ENCODE measurements at places on chromosomes 13 and 19.

GRCh38 chr13:83531022-83531421 lies 351.3 kb downstream of the SLITRK1 start:
- no peak for DNase-seq

DNA sequence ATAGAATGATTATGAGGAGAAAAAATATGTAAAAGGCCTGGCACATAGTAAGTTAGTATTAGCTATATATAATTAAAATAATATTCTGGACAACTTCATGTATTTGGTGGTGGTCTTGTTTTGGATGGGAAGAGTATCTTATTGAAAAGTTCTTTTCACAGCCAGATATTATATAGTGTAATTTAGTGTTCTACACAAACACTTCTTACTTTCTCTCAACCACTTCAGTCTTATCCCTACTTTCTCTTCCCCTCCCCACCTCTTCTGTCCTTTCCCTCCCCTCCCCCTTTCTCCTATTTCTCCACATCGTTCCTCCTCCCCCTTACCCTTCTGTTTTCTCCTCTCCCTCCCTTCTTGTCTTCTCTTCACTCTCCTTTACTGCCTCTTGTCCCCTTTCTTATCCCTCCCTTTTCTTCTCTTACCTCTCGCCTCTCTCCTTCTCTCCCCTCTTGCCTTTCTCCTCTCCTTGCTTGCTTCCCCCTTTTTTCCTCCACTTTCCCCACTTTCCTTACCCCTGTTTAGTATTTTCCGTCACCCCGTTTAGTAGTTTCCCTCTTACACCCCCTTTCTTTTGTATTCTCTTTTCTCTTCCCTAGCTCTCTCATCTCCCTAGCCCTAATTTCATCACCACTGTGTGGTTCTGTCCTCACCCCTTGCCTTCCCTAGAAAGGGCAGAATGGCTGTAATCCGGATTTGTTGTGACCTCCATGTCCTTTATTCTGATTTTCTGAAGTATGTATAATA lies 107.2 kb upstream of the MLNR start:
- no peak for DNase-seq

GRCh38 chr19:5585461-5586299 lies 17.9 kb upstream of the TINCR start:
- peak; percentile 53 for DNase-seq

DNA sequence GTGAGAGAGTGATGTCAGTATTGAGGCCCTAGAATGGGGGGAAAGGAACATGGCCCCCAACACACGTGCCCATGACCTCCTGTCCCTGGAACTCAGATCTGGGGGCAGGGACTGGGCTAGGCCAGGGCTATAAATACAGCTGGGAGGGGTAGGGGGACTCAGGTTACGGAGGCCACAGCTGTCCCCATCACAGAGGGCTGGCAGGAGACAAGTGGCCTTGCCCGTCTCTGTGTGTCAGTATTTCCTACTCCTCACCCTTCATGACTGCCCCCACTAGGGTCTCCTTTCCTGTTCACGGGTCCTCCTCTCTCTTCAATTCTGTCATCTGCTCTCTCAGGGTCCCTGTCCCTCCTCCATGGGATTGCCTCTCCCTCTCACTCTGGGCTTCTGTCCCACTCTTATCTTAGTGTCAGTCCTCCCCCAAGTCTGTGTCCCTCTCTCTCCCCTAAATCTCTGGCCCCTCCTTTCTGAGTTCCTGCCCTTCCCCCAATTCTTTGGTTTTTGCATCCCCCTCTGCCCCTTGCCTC lies 687 bp upstream of the HRC start:
- no peak for DNase-seq

DNA sequence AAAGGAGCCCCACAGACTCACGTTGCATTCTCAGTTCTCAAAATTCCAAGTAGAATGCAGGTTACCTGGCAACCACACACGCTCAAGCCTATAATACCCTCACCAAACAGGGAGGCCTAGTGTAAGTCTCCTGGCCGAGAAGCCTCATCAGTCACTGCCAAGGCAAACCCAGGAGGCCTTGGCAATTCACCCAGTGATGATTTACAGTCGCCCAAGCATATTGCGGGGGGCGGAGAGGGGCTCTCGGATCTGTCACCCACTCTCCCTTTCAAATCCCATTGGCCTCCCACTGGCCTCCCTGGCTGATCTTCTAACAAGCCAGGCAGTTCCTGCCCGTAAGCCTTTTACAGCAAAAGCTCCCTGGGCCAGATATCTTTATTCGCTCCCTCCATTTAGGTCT lies 1.1 kb downstream of the AKAP8L start:
- DNase-seq = no peak

DNA sequence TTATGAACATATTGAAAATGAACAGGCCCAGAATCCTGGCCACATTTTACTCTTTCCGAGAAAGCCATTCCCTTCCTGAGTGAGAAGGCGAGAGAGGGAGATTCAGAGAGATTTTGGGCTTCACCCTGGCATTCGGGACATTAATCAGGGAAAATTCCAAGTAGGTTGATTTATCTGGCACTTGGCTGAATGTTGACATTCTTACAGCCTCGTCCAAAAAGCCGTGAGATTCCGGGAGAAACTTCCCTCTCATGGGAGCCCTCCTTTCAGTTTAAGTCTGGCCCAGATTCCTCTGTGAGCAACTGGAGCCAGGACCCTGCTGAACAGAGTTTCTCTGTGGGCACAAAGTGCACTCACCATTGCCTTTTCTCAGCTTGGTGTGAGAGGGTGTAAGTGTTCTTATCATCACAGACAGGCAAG lies 129.2 kb upstream of the PEG3 start:
- no peak for DNase-seq

- no peak for DNase-seq
Measured at GRCh38 chr13:19060311-19061002, 121.2 kb downstream of the TUBA3C start.

DNA sequence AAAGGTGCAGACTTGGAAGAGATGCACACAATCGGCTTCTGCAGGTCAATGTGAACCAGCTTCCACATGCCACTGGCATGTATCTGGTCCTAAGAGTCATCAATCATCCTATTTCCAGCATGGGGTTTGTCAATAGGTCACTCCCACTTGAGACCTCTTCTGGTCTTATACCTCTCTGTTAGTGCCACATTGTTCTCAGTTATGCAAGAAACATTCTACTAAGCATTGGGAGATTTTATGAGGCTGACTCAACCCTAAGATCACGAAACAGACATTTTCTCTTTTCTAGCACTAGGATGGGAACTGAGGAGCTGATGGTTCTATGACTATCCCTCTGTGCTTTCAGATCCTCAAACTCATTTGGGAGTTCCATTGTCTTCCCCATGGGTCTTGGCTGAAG lies 581.5 kb upstream of the KLF12 start:
- DNase-seq = no peak

GRCh38 chr19:35643255-35644205 lies 2.0 kb downstream of the ETV2 start:
- peak; percentile 7 for DNase-seq

- no peak for DNase-seq
Measured at GRCh38 chr13:20877902-20878301, 24.6 kb downstream of the XPO4 start.

GRCh38 chr19:53581871-53582279 lies 43.9 kb downstream of the ZNF331 start:
- DNase-seq = no peak

- DNase-seq = no peak
Measured at GRCh38 chr19:3652422-3652821, 25.8 kb upstream of the CACTIN start.

GRCh38 chr13:103078158-103078557 lies 11.9 kb upstream of the SLC10A2 start:
- no peak for DNase-seq

GRCh38 chr13:44506719-44507118 lies 69.4 kb downstream of the TSC22D1 start:
- DNase-seq = no peak

DNA sequence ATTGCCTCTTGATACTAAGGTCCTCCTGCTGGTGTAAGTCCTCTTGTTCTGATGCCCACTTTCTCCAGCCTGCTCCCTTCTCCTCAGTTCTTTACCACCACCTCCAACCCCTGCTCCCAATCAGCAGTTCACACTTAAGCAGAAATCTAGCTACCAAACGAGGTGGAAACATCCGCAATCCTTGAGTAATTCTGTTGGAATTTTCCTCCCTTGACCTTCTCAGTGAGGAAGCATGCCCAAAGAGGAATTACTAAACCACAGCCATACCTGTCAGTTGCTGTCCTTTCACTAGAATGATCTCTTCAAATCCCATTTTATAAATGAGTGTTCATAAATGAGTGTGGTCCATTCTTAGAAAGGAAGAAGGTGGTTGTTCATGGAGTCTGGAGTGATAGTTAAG lies 289.9 kb downstream of the DACH1 start:
- no peak for DNase-seq

DNA sequence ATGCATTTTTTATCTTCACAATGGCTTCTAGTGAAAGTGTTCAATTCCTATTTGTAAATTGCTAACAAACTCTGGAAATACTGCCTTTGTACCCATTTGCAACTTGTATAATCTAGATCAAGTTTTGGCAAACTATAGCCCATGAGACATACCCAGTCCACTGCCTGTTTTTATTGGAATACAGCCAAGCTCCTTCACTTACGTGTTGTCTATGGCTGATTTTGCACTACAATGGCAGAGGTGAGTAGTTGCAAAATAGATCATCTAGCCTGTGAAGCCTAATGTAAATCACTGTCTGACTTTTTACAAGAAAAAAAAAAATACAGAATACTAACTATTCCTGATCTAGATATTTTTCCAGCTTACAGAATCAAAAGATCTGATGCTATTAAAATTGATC lies 37.1 kb downstream of the DZIP1 start:
- no peak for DNase-seq

- peak; percentile 9 for DNase-seq
Measured at GRCh38 chr13:97141564-97142005, 80.5 kb upstream of the MBNL2 start.

DNA sequence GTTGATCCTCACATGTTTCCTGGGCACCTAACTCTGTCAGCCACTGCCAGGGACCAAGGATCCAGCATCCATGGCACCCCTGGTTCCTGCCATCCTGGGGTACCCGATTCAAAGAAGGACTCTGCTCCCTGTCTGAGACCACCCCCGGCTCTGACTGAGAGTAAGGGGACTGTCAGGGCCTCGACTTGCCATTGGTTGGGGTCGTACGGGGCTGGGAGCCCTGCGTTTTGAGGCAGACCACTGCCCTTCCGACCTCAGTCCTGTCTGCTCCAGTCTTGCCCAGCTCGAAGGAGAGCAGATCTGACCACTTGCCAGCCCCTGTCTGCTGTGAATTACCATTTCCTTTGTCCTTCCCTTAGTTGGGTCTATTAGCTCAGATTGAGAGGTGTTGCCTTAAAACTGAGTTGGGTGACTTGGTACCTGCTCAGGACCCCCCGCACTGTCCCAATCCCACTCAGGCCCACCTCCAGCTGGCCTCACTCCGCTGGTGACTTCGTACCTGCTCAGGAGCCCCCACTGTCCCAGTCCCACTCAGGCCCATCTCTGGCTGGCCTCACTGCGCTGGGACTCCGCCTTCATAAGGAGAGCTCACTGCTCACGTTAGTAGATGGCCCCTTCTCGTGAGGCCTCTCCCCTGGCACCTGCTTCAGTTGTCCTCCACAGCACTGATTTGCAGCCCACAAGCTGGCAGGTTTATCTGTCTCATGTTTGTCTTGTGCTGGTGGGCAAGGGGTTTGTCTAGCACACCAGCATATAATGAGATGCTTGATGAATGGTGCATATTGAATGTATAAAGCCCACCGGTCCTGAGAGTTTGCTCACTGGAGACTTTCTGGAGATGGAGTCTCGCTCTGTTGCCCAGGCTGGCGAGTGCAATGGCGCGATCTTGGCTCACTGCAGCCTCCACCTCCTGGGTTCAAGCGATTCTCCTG lies 3.9 kb downstream of the RPL28 start:
- no peak for DNase-seq

GRCh38 chr13:97057176-97057575 lies 62.9 kb upstream of the OXGR1 start:
- no peak for DNase-seq

DNA sequence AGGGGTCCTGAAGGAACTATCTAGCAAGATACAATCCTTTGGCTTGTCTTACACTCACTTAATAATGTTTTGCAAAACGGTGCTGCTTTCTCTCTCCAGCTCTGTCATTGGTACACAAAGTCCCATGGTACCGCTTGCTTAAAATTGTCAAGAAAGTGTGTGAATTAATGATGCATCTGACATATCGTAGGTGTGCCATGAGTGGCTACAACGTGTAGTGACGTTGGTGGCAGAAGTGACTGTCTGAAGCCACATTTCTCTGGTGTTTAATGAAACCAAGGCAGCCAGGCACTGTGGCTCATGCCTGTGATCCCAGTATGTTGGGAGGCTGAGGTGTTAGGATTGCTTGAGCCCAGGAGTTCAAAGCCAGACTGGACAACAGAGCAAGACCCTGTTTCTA lies 2.6 kb downstream of the HSH2D start:
- no peak for DNase-seq

DNA sequence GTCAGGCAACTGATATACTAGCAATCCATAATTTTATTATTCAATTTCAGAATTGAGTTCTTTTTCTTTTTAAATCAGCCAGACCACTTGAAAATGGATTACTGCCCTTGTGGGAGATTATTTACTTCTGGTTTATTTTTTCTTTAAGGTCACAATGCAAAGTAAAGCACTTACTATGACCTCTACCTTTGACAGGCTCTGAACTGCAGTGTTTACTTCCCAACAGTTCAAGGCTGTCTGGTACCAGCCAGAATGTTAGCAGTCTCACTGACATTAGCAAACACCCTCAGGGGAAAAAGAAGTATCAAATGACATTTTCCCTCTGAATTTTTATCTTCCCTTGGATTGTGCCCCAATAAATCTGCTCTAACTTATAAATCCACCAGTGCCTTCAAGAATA lies 57.5 kb downstream of the RAP2A start:
- no peak for DNase-seq

DNA sequence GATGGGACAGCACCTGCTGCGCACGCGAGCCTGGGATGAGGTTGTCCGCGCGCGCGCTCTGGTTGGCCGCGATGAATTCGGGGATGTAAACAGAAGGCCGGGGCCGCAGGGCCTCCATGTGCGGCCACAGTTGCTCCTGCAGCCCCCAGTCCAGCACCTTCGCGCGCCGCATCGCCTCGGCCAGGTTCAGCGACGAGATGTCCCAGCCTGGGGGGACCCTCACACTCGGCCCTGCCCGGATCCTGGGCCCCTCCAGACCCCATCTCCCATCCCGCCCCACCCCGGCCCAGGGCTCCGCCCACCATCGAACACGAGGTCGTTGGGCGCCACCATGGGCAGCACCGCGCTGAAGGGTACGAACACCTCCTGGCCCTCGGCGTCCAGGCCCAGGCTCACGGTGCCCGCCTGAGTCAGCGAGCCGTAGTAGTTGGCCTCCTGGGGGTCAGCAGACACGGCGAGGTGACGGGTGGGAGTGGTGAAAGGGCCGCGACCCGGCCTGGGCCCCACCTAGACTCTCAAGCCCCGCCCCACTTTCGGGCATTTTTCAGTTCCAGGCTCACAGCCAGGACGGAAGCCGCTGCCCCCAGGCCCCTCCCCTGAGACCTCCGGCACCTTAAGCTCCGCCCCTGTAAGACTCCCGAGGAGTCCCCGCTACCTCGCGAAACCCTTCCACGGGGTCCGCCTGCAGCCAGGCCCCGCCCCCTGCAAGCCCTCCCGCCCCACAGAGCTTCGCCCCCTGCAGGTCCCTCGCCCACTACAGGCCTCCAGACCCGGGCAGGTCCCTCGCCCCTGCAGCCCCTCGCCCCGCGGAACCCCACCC lies 1.1 kb downstream of the ISYNA1 start:
- no peak for DNase-seq
